ENCODE measurements at places on chromosomes 7 and 10.
A peak's percentile ranks its signal among the peaks of the same experiment; 100 is the strongest.

- no peak for ATAC-seq
Measured at GRCh38 chr7:42972699-42973500, 40.7 kb downstream of the MRPL32 start.

DNA sequence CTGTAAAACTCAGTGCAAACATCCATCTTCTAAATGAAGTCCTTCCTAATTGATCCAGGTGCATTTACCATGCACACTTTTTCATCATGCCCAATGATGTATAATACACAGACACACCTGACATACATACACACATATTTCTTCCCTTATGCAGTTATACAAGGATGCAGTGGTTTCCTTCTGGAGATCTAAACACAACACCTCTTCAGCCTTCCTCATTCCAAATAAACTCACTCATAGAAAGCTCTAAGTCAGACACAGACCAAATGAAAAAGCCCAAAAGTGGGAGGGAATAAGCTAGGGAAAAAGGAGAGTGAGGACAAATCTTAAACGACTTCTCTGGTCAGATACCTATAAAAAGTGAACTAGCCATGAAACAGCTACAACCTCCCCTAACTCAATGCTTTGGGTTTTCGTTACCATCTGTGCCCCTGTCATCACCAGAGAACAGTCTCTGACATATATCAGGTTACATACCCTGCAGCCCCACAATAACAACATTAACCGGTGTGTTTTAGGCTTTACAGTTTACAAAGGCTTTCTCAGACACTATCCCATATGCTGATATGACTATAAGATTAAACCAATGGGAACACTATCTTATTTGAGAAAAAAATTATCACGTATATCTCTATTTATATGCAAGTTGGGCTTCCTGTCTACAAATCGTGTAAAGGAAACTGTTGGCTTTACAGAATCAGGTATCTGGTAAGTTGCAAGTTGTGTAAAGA, 675.2 kb downstream of the PHTF2 start:
- ATAC-seq = no peak

DNA sequence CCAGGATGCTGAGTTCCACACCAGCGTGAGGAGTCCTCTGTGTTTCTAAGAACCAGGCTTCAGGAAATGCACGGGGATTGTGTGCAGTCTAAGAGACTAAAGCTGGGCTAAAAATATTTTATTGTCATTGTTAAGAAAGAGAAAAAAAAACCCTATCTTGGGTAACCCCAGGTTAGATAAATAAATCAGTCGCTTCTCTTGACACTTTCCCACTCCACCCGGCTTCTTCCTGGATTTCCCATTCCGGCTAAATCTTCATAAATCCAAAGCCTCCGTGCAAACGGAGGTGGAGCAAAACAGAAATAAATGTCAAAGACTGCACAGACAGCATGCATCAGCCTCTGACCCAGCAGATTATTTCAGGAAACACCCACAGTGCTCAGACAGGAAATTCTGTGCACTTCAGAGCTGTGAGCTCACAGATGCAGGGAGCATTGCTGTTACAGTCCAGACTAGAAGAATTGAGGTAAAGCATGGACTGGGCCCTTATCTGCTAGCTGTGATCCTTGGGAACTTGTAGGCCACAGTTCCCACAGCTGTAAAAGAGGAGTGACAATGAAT, 44.8 kb upstream of the GRID1 start:
- ATAC-seq = peak; percentile 77

GRCh38 chr10:113027574-113028455, 77.8 kb downstream of the TCF7L2 start:
- ATAC-seq = no peak

- no peak for ATAC-seq
Measured at GRCh38 chr7:39882148-39882784, 67.8 kb upstream of the CDK13 start.

DNA sequence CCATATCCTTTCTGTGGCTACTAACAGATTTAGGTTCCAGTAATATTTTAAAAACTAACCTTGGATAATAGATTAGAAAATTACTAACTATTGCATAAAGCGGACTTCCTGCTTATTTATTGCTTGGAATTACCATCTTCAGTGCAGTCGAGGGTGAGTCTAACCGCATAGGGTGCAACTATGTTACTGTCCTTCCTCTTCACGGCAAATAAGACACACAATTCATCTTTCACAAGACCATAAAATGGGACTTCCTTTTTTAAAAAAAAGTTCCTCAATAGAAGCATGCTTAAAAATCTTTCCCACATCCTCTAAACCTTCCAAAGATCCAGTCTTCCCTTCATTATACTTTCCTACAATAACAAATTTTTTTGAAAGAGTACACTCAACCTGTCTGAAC, 2.1 kb downstream of the SLC25A40 start:
- no peak for ATAC-seq

DNA sequence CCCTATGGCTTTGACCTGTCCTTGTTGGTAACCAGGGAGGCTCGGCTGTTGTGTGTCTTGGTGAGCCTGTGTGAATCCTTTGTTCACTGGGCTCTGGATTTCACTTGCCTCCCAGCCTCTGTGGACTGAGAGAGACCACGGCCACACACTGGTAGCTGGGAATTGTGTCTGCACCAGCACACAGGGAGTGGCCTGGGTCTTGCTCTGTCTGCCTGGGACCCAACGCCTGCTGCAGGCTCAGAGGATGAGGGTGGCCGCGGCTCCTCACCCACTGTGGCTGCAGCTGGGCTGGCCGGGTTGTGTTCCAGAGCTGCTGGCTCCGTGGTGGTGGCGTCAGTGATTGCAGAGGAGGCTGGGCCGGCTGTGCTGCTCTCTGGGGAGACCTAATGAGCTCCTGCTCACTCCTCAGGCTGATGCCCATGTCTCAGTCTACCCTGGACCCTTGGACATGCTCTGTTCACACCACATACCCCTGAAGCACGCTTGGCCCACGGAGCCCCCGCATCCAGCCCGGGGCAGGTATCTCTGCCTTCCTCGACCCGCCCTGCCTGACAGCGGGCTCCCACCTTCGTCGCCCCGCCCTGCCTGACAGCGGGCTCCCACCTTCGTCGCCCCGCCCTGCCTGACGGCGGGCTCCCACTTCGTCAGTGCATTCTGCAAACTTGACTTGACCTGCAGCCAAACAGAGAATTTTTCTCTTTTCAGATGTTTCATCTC, 328.5 kb downstream of the ADARB2 start:
- no peak for ATAC-seq

- no peak for ATAC-seq
Measured at GRCh38 chr10:118948786-118949185, 80.7 kb upstream of the NANOS1 start.

DNA sequence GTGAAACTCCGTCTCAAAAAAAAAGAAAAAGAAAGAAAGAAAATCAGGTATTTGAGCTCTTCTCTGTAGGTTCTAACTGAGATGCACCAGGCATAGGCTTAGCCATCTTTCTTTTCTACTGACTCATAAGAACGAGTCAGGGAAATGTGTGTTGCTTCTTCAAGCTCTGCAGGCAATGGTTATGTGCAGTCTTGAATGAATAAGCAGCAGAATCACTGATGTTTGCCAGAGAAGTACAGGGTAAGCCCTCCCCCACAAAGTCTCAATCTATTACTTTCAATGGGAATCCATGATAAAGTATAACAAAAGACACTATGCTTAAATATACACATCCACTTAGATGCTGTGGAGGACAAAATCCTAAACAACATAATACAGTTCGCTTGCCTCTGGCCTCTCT, 239.2 kb downstream of the PARD3 start:
- ATAC-seq = no peak

GRCh38 chr10:111086574-111086973, 9.7 kb downstream of the ADRA2A start:
- ATAC-seq = no peak

DNA sequence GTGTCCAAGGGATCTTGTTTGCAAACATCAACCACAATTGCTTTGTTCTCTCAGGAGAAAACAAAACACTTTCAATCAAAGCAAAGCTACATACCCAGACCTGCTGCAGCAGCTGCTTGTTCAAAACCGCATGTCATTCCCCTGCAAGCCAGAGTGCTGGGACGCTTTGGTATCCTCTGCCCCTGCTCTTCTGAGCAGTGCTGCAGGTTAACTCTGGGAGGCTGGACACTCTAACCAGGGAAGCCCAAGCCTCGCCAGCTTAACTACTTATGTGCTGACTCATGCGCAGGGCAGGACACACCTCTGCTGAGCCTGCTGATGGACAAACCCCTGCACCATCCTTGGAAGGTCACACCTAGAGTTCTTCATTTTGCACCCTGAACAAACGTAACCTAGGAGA, 28.2 kb upstream of the ASAH2 start:
- no peak for ATAC-seq

DNA sequence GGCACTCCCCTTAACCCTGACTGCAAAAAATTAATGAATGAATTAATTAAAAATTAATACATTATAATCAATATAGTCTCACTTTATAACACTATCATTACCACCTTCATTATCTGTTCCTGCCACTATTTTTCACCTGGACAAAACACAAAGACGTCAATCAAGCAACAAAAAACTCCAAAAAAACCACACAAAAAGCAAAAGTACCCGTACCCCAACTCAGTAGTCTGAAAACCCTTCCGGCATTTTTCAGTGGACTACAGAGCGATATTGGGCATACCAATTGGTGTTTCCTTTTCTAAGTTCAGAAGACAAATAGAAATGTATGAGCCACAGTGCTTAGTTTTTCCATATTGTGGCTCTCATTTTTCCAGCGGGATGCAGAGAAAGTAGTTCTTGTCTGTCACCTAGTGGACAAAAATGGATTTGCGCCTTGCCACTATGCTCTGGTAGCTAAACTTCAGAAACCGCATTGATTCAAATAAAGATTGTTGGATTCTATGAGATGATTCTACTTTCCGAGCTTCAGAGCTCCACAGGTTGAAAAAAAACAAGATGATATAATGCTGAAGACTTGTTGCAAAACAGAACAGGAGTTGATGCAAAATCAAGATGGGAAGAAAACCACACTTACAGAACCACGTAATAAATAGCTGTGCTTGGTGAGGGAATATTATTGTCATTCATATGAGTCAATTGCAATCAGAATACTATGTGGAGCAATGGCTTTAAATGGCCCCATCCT, 50.6 kb upstream of the ITGB1 start:
- ATAC-seq = peak; percentile 46

GRCh38 chr10:61964949-61965702, 63.6 kb downstream of the ARID5B start:
- no peak for ATAC-seq

DNA sequence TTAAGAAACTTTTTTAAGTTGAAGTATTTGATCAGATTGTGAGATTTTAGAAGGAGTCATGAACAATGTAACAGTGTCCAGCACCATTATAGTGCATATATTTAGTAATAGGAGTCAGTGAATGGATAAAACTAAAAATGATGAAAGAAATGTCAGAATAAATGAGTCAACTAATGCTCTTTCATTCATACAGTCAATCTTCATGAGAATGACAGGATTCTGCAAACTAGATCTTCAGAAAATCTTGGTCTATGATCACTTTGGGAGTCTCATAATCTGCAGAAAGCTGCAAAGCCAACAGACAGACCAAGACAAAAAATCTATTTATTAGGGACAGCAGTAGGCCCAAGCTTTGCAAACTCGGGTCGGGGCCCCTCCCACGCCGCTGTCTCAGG, 710 bp downstream of the RNLS start:
- ATAC-seq = no peak

DNA sequence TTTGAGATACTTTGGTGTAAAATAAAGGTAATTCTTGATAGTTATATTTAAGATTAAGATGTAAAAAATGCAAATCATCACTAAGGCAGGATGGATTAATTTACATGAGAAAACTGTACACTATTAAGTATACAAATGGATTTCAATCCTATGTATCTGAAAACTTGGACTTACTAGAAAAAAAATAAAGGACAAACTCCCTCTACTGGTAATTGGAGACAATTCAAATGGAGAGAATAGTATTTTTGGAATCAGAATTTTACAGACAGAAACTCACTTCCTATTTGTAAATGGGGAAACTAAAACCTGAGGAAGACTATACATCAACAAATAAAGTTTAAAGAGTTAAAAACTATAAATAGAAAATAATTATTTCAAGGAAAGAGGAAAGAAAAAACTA, 62.6 kb downstream of the CUL2 start:
- no peak for ATAC-seq

DNA sequence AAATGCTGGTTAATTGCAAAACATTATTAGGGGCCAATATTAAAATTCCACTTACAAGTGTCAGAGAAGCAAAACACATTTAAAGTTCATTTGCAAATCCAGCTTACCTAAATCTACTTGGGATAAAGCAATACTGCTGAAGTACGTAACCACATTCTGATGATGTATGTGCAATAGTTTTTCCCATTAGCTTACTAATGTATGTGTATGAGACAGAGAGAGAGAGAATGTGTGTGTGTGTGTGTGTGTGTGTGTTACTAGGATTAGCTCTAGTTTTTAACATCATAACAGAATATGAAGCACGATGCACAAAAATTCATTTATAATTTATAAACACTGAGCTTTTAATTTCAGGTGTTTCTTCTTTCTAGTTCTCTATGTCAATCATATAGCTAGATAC, 1074.2 kb upstream of the C7orf33 start:
- no peak for ATAC-seq
